ENCODE measurements at places on chromosomes 2 and 18. TPM values are rescaled to one million over a fixed set of nuclear protein-coding genes. Genes with fewer than 3 reads are reported as not detected.

The FBXO36 gene
- polyA plus RNA-seq, result 1.3 TPM

The TOGARAM2 gene
- polyA plus RNA-seq, result 0.50 TPM

The DSG2 gene
- polyA plus RNA-seq, result 3.3 TPM

The CD8B2 gene
- polyA plus RNA-seq, result 0.50 TPM

The CYP27C1 gene
- polyA plus RNA-seq, result not detected

The IL1RL2 gene
- polyA plus RNA-seq, result not detected

The LOXHD1 gene
- polyA plus RNA-seq, result not detected

The FIGN gene
- polyA plus RNA-seq, result 3.9 TPM

The PSMA8 gene
- not detected for polyA plus RNA-seq

The INPP5D gene
- polyA plus RNA-seq, result 13.3 TPM

The COL4A4 gene
- 14.9 TPM for polyA plus RNA-seq

The ATP6V1B1 gene
- polyA plus RNA-seq, result 6.4 TPM

The GALNT14 gene
- 0.74 TPM for polyA plus RNA-seq

The RALBP1 gene
- 55.0 TPM for polyA plus RNA-seq

The ZNF385B gene
- polyA plus RNA-seq, result not detected

The ERFE gene
- polyA plus RNA-seq, result 2.8 TPM

The ALLC gene
- polyA plus RNA-seq, result 1.4 TPM

The KRTCAP3 gene
- polyA plus RNA-seq, result 3.9 TPM

The FKBP1B gene
- polyA plus RNA-seq, result 24.8 TPM
